Pancreas (tissue), 10 donors: ENCODE measurements at places on chromosomes 5 and 9.

- no peaks in the 10 kb centered on the region for H3K27me3 ChIP-seq
- no peaks in the 10 kb centered on the region for H3K36me3 ChIP-seq
- H3K27ac ChIP-seq, result no peak overlapping the region
- DNase-seq, result no peak
- no peak overlapping the region for H3K4me3 ChIP-seq
Measured at GRCh38 chr9:127237801-127238200, 26.8 kb upstream of the GARNL3 start.

DNA sequence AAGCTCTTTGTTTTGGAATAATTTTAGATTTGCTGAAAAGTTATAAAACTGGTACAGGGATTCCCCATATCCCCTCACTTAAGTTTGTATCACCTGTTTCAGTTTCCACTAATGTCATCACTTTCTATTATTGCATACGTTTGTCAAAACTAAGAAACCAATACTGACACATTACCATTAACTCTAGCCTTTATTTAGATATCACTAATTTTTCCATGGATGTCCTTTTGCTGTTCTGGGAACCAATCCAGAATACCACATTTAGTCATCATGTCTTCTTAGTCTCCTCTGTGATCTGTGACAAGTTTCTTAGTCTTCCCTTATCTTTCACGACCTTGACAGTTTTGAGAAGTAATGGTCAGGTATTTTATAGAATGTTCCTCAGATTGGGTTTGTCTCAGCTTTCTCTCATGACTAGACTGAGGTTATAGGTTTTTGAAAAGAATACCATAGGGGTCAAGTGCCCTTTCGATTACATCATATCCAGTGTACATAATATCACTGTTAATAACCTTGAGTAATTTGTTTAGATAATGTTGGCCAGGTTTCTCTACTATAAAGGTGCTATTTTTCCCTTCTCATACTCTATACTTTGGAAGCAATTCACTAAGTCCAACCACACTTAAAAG is 51.9 kb upstream of the NMUR2 start:
- DNase-seq, result no peak
- no peaks in the 10 kb centered on the region for H3K36me3 ChIP-seq
- no peaks in the 10 kb centered on the region for H3K27me3 ChIP-seq
- no peak overlapping the region for H3K4me3 ChIP-seq

- no peak overlapping the region for H3K27ac ChIP-seq
- H3K4me3 ChIP-seq, result no peak overlapping the region
- no peaks in the 10 kb centered on the region for H3K36me3 ChIP-seq
- H3K27me3 ChIP-seq, result no peaks in the 10 kb centered on the region
- H3K4me1 ChIP-seq, result no peaks in the 10 kb centered on the region
- DNase-seq, result no peak
Measured at GRCh38 chr5:169697511-169697890, 60.4 kb downstream of the DOCK2 start.

GRCh38 chr9:82563094-82563493 is 499.8 kb downstream of the RASEF start:
- H3K27ac ChIP-seq, result no peak overlapping the region
- no peak for DNase-seq
- no peaks in the 10 kb centered on the region for H3K36me3 ChIP-seq
- H3K27me3 ChIP-seq, result no peaks in the 10 kb centered on the region
- no peak overlapping the region for H3K4me3 ChIP-seq
- peaks cover 18% of the 10 kb centered on the region for H3K4me1 ChIP-seq

GRCh38 chr5:80654391-80655230 is at the start of the genes DHFR and MSH3:
Gene DHFR (minus strand): TSS chr5:80654983. CDS start chr5:80654489, 494 bp downstream.
Gene MSH3 (plus strand): TSS chr5:80654652. CDS start chr5:80654728, 76 bp downstream.
- peak within 1 kb of the TSS; percentile 95 for H3K27ac ChIP-seq
- H3K27me3 ChIP-seq, result no peaks in the 10 kb centered on the region
- H3K36me3 ChIP-seq, result no peaks in the 10 kb centered on the region
- H3K4me1 ChIP-seq, result peaks cover 11% of the 10 kb centered on the region
- peak within 1 kb of the TSS; percentile 98 for H3K4me3 ChIP-seq

GRCh38 chr9:127524373-127524772 is 73.1 kb downstream of the LRSAM1 start:
- no peaks in the 10 kb centered on the region for H3K4me1 ChIP-seq
- no peak overlapping the region for H3K27ac ChIP-seq
- H3K27me3 ChIP-seq, result no peaks in the 10 kb centered on the region
- H3K4me3 ChIP-seq, result no peak overlapping the region
- H3K36me3 ChIP-seq, result peaks cover 57% of the 10 kb centered on the region
- DNase-seq, result no peak

DNA sequence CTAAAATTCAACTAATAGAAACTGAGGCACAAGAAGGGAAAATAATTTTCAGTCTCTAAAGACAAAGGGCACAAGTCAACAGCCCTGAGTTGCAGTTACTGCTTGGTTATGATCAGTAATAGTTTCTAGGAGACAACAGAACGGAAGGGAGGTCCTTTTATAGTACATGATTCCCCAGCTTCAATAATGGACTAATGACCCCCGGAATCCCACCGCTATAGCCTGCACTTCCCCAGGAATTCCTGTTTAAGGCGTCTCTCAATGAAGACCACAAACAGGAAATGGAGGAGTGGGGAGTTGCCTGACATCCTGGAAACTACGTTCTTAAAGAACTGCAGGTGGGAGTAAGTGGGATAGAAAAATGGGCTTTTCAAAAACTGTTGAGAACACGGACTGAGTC is 60.6 kb downstream of the DIAPH1 start:
- no peak overlapping the region for H3K27ac ChIP-seq
- no peak for DNase-seq
- H3K4me1 ChIP-seq, result peaks cover 21% of the 10 kb centered on the region
- no peaks in the 10 kb centered on the region for H3K27me3 ChIP-seq
- no peak overlapping the region for H3K4me3 ChIP-seq
- no peaks in the 10 kb centered on the region for H3K36me3 ChIP-seq

- no peaks in the 10 kb centered on the region for H3K36me3 ChIP-seq
- H3K4me1 ChIP-seq, result no peaks in the 10 kb centered on the region
Measured at GRCh38 chr5:168135897-168136296, 155.5 kb upstream of the WWC1 start.

GRCh38 chr9:122265149-122265915 is 650 bp downstream of the MRRF start:
- H3K4me3 ChIP-seq, result peak overlapping the region; percentile 82
- no peaks in the 10 kb centered on the region for H3K4me1 ChIP-seq
- H3K27ac ChIP-seq, result peak overlapping the region; percentile 93
- no peaks in the 10 kb centered on the region for H3K27me3 ChIP-seq
- no peaks in the 10 kb centered on the region for H3K36me3 ChIP-seq

DNA sequence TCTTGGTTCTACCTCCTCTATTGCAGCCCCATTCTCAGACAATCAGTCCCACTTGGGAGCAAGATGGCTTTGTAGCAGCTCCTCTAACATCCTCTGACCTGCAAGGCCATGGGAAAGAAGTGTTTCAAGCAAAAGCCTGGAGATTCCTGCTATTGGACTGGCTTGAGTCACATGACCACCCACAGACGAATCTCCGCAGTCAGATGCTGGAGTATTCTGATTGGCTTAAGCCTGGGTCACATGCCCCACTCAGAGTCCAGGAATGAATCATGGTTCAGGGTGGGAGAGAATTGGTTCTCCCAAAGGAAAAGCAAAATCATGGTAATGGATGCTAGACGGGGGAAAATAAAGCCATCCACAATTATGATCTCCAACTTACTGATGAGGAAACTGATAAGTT is 22.6 kb upstream of the LMX1B start:
- peaks cover 5% of the 10 kb centered on the region for H3K4me1 ChIP-seq
- H3K4me3 ChIP-seq, result no peak overlapping the region
- H3K36me3 ChIP-seq, result no peaks in the 10 kb centered on the region
- H3K27me3 ChIP-seq, result no peaks in the 10 kb centered on the region
- DNase-seq, result no peak

GRCh38 chr9:109843641-109844040 is 63.6 kb downstream of the PALM2AKAP2 start:
- H3K4me1 ChIP-seq, result no peaks in the 10 kb centered on the region
- DNase-seq, result no peak
- no peak overlapping the region for H3K27ac ChIP-seq
- H3K4me3 ChIP-seq, result no peak overlapping the region

DNA sequence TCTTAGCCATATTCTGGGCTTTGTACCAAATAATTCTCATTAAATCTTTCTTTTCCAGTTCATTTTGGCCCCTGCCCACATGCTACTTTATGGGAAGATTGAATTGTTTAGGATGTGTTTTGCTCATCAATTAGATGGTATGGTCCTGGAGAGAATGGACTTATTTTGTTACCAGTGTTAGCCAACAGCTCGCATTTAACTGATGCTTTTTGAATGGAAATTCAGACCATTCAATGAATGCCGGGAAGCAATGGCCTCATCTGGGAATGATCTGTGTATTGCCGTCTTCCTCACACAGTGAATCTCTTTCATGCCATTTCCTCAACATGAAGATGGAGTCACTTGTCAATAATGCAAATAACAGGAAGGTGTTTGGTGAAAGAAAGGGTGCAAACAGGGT is 370.6 kb upstream of the PIK3R1 start:
- no peaks in the 10 kb centered on the region for H3K27me3 ChIP-seq
- H3K27ac ChIP-seq, result no peak overlapping the region
- DNase-seq, result no peak
- no peak overlapping the region for H3K4me3 ChIP-seq
- no peaks in the 10 kb centered on the region for H3K36me3 ChIP-seq

- no peaks in the 10 kb centered on the region for H3K4me1 ChIP-seq
- no peaks in the 10 kb centered on the region for H3K36me3 ChIP-seq
- no peak overlapping the region for H3K27ac ChIP-seq
- no peaks in the 10 kb centered on the region for H3K27me3 ChIP-seq
- no peak overlapping the region for H3K4me3 ChIP-seq
Measured at GRCh38 chr9:117886616-117887015, 182.4 kb downstream of the TLR4 start.

DNA sequence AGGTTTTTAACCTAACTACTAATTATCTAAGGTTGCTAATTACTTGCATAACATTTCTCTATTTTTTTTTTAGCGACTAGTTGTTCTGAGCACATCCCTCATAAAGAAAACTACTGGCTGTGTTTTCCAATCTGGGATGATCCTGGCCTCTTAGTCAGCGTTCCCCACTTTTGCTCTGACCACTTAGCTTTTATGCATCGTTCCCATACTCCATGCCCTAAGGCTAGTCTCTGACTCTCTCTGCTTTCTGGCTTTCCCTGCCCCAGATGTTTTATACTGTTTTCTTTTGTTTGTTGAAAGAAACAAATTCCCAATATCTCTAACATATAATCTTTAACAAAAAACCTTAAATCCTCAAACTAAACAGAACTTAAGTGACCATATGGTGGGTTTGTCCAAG is 217.9 kb downstream of the SPATA31D1 start:
- no peak overlapping the region for H3K27ac ChIP-seq
- DNase-seq, result no peak
- H3K4me3 ChIP-seq, result no peak overlapping the region
- no peaks in the 10 kb centered on the region for H3K36me3 ChIP-seq
- H3K27me3 ChIP-seq, result no peaks in the 10 kb centered on the region

- H3K36me3 ChIP-seq, result no peaks in the 10 kb centered on the region
- H3K4me1 ChIP-seq, result no peaks in the 10 kb centered on the region
- no peak overlapping the region for H3K4me3 ChIP-seq
- H3K27me3 ChIP-seq, result peaks cover under 1% of the 10 kb centered on the region
- no peak overlapping the region for H3K27ac ChIP-seq
- no peak for DNase-seq
Measured at GRCh38 chr9:110583237-110583636, 3.7 kb upstream of the SVEP1 start.

DNA sequence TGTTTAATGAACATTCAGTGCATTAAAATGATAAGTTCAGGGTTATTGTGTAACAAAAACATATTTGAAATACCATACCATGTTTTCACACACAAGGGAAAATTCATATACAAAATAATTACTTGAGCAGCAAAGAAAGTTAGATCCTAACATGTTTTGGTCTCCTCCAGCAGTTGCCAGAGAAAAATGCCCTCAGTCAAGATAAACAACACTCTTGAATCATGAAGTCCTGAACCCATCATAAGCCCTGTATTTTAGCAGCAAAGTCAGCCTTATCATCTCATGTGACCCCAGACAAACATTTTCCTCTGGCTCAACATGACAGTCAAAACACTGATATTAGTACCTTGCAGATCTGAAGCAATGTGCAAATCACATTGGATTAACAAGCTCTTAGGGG is 1541.1 kb upstream of the WWC1 start:
- no peak for DNase-seq
- no peaks in the 10 kb centered on the region for H3K36me3 ChIP-seq
- no peaks in the 10 kb centered on the region for H3K27me3 ChIP-seq
- H3K4me3 ChIP-seq, result no peak overlapping the region

DNA sequence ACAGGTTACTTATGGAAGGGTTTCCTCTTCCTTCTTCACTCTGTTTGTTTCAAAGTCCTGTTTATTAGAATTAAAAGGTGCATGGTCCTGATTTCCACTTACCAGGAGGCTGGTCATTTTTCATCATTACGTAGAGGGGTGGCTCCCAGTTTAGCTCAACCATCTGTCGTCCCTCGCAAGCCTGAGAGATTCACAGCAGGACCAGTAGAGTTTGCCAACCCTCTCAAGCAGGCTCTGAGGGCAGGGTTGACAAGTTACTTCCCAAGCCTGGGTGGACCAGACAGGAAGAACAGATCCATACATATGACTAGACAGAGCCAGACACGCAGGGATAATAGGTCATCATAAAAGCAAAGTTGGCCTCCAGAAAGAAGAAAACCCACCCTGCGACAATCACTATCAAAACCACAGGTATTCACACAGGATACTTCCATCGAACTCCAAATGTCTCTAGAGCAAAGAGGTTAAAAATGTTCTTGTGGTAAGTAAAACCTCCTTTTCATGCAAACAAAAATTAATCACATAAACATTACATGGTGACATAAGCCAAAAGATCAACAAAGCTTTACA is 151.9 kb downstream of the ELAVL2 start:
- H3K27me3 ChIP-seq, result no peaks in the 10 kb centered on the region

- no peaks in the 10 kb centered on the region for H3K4me1 ChIP-seq
- no peak overlapping the region for H3K4me3 ChIP-seq
- no peaks in the 10 kb centered on the region for H3K36me3 ChIP-seq
- no peak for DNase-seq
- no peaks in the 10 kb centered on the region for H3K27me3 ChIP-seq
Measured at GRCh38 chr5:3393920-3394597, 201.6 kb upstream of the IRX1 start.

GRCh38 chr9:109745335-109746283 is 34.4 kb upstream of the PALM2AKAP2 start:
- no peak overlapping the region for H3K27ac ChIP-seq
- H3K4me1 ChIP-seq, result no peaks in the 10 kb centered on the region
- no peak for DNase-seq
- H3K36me3 ChIP-seq, result no peaks in the 10 kb centered on the region
- no peak overlapping the region for H3K4me3 ChIP-seq

- H3K4me1 ChIP-seq, result no peaks in the 10 kb centered on the region
- DNase-seq, result no peak
- no peaks in the 10 kb centered on the region for H3K36me3 ChIP-seq
- no peaks in the 10 kb centered on the region for H3K27me3 ChIP-seq
- no peak overlapping the region for H3K4me3 ChIP-seq
Measured at GRCh38 chr5:175501759-175502158, 23.4 kb downstream of the SFXN1 start.

GRCh38 chr5:113451797-113452196 is 17.0 kb upstream of the TSSK1B start:
- H3K36me3 ChIP-seq, result no peaks in the 10 kb centered on the region
- H3K4me3 ChIP-seq, result no peak overlapping the region
- H3K27ac ChIP-seq, result no peak overlapping the region
- H3K27me3 ChIP-seq, result no peaks in the 10 kb centered on the region

- no peaks in the 10 kb centered on the region for H3K27me3 ChIP-seq
- no peak overlapping the region for H3K4me3 ChIP-seq
- no peak overlapping the region for H3K27ac ChIP-seq
- no peak for DNase-seq
Measured at GRCh38 chr9:79800578-79800977, 228.8 kb downstream of the TLE4 start.

- no peaks in the 10 kb centered on the region for H3K36me3 ChIP-seq
- no peak for DNase-seq
- H3K27me3 ChIP-seq, result no peaks in the 10 kb centered on the region
- no peak overlapping the region for H3K4me3 ChIP-seq
- H3K27ac ChIP-seq, result no peak overlapping the region
Measured at GRCh38 chr9:103942200-103942599, 151.9 kb upstream of the SMC2 start.
